Upper lobe of right lung (tissue), 1 donor: ENCODE measurements at places on chromosomes 4 and X.

GRCh38 chr4:1772853-1773538, 20.1 kb upstream of the FGFR3 start:
- DNase-seq, result no peak

GRCh38 chr4:83112678-83113428, 1.7 kb downstream of the PLAC8 start:
- DNase-seq, result no peak

GRCh38 chr4:149933883-149934282, 118.2 kb upstream of the IQCM start:
- DNase-seq, result no peak

DNA sequence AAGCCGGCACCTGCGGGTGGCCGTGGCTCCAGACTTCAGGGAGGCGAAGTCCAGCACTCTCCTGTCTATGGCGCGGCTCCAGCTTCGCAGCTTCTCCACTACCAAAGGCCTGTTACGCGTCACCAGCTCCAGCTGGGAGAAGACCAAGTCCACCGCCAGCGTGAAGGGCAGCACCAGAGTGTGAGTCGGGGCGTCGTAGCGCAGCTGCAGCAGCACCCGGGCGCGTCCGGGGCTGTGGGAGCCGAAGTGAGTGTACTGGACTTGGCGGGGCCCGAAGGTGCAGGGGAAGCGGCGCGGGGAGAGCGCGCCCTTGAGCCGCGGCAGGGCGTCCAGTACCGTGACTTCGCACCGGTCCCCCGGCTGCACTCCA, 444 bp downstream of the FREM3 start:
- DNase-seq, result peak; percentile 64

GRCh38 chr4:178632415-178632814, 1190.2 kb upstream of the AGA start:
- no peak for DNase-seq
